NCI-H460 (cell line): ENCODE measurements at places on chromosomes 6 and 20. TPM values are rescaled to one million over a fixed set of nuclear protein-coding genes. Genes with fewer than 3 reads are reported as not detected.

Gene MEI4
- not detected in 2 replicates for total RNA-seq

Gene PLA2G7
- 7.9 and 10.6 TPM in 2 replicates for total RNA-seq

DNA sequence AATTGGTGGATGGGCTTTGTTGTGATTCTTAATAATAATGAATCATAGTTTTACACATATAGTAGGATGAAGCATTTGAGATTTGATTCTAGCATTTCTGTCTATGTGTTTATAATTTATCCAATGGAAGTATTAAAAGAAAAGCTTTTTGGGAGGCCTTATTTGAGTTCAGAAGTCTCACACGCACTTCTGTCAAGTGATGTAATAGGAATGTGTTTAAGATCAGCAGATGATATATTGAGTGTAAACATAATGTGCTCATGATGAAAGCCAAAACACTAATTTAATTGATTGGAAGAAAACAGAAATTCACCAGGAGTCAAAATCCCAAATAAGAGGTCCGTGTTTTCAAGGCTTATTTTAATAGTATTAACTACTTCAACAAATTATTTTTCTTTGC is 435.6 kb upstream of the HSF2 start:
- no peak for DNase-seq

Gene WFDC10B
- total RNA-seq = not detected in 2 replicates

DNA sequence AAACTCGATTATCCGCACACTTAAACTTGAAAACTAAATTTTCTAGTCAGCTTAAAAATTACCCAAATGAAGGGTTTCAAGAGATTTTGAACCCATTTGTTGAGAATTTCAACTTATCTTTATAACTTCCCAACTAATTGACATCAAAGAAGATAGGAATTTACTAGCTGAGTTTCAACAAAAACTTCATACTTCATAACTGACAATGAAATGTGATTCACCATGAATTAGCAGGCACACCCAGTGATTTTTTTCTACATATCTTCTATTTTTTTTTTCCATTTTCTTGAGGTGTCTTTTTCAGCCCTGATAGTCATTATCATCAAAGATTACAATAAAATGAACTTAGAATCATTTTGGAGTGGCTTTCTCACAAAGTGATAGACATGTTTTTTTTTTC is 26.7 kb downstream of the TNFAIP3 start:
- DNase-seq = no peak

- DNase-seq = no peak
These were observed 4.7 kb downstream of the ZNF451 start for GRCh38 chr6:57094689-57095088.

DNA sequence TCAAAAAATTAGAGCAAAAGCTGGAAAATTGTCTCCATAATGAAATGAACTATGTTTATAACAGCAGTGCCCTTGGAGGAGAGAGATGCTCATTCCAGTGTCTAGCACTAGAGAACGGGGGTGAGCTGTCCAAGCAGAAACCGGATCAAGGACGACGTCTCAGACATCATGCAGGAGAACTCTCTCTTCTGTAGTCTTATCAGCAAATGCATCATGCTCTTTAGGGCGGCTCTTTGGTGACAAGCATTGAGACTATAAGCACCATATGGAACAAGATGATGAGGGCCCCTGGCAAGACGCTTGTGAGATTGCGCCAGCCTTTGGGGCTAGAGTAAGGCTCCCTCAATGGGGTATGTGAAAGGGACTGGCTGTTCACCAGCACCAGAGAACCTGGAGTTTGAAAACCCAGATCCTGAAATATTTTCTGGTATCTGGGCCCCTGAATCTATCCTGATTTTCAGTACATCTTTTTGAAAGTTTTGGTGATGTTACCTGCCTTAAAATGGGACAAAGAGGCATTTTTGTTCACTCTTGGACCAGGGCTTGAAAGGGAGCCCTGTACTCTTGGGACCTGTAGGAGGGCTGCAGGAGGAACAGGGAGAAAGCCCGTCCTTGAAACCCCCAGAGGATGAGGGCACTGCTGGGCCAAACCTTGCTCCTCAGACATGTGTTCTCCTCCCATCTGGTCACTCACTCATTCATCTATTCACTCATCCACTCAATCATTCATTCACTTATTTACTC is 127.6 kb downstream of the TTLL2 start:
- no peak for DNase-seq

GRCh38 chr6:33904747-33905065 is 100.9 kb upstream of the MLN start:
- DNase-seq = no peak

Gene ADGRF4
- 0.12 and 0.17 TPM in 2 replicates for total RNA-seq

Gene BPI
- total RNA-seq = not detected in 2 replicates

Gene TAAR6
- total RNA-seq = not detected in 2 replicates

Gene MAFB
- total RNA-seq = 0.09 TPM in 1 of 2 replicates, not detected in the other

GRCh38 chr6:8240301-8240700 is 138.0 kb upstream of the EEF1E1 start:
- DNase-seq = no peak

Gene PAK5
- total RNA-seq = not detected in 2 replicates

- DNase-seq = peak; percentile 9
These were observed 48.9 kb upstream of the OGFRL1 start for GRCh38 chr6:71239694-71240093.

- DNase-seq = no peak
These were observed 351.3 kb downstream of the ZFAND3 start for GRCh38 chr6:38170666-38171355.

- DNase-seq = no peak
These were observed 40.1 kb upstream of the EEF1A1 start for GRCh38 chr6:73560853-73561407.

- no peak for DNase-seq
These were observed 229.6 kb downstream of the EYA2 start for GRCh38 chr20:47124181-47124717.
